SK-MEL-5 (cell line): ENCODE measurements at places on chromosomes 6 and 20. TPM values are rescaled to one million over a fixed set of nuclear protein-coding genes. Genes with fewer than 3 reads are reported as not detected.

Gene HRH3
- total RNA-seq = not detected in 2 replicates

Gene ID4
- 30.9 and 31.9 TPM in 2 replicates for total RNA-seq

Gene NRSN1
- total RNA-seq = not detected in 2 replicates

Gene RIN2
- total RNA-seq = 0.03 and 0.13 TPM in 2 replicates

Gene MUC22
- total RNA-seq = not detected in 2 replicates

Gene EPPIN
- total RNA-seq = not detected in 2 replicates

Gene GABRR1
- not detected in 2 replicates for total RNA-seq

Gene AGPAT4
- 1.1 and 1.4 TPM in 2 replicates for total RNA-seq

Gene FBXO5
- total RNA-seq = 17.4 and 17.8 TPM in 2 replicates
